Natural killer cell (primary cell): ENCODE measurements at places on chromosomes 5 and 9. TPM values are rescaled to one million over a fixed set of nuclear protein-coding genes. Genes with fewer than 3 reads are reported as not detected.

- H3K27me3 ChIP-seq, result no peaks in the 10 kb centered on the region
- DNase-seq, result no peak
- H3K27ac ChIP-seq, result no peak overlapping the region
- no peaks in the 10 kb centered on the region for H3K36me3 ChIP-seq
- peaks cover 24% of the 10 kb centered on the region for H3K4me1 ChIP-seq
- no peak overlapping the region for H3K4me3 ChIP-seq
Observed at GRCh38 chr9:27352457-27353165, 55.7 kb upstream of the EQTN start.

Gene MRPL36
- total RNA-seq, result 21.2 TPM

DNA sequence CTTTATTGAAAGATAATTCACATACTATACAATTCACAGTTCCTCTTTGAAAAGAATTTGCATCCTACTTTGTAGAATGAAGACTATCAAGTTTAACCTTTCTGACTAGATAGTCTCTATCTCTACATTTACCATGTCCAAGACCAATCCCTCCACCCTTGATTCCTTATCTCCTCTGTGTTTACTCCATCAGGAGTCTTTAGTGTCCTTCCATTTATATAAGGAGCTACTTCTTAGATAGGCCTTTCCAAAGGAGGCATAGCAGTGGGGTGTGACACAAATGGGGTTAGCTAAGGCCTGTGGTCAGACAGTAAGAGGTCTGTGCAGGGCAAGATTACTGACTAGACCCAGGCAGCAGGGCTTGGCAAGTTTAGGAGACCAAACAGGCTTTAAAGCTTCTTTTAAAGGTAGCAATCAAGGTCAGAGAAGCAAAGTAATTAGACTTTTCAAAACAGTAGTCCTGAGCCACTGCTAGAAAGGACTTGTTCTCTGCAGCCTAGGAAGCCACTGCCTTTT, 11.1 kb upstream of the DMXL1 start:
- H3K27me3 ChIP-seq, result no peaks in the 10 kb centered on the region
- no peaks in the 10 kb centered on the region for H3K4me1 ChIP-seq
- H3K36me3 ChIP-seq, result no peaks in the 10 kb centered on the region
- no peak overlapping the region for H3K27ac ChIP-seq
- no peak for DNase-seq

DNA sequence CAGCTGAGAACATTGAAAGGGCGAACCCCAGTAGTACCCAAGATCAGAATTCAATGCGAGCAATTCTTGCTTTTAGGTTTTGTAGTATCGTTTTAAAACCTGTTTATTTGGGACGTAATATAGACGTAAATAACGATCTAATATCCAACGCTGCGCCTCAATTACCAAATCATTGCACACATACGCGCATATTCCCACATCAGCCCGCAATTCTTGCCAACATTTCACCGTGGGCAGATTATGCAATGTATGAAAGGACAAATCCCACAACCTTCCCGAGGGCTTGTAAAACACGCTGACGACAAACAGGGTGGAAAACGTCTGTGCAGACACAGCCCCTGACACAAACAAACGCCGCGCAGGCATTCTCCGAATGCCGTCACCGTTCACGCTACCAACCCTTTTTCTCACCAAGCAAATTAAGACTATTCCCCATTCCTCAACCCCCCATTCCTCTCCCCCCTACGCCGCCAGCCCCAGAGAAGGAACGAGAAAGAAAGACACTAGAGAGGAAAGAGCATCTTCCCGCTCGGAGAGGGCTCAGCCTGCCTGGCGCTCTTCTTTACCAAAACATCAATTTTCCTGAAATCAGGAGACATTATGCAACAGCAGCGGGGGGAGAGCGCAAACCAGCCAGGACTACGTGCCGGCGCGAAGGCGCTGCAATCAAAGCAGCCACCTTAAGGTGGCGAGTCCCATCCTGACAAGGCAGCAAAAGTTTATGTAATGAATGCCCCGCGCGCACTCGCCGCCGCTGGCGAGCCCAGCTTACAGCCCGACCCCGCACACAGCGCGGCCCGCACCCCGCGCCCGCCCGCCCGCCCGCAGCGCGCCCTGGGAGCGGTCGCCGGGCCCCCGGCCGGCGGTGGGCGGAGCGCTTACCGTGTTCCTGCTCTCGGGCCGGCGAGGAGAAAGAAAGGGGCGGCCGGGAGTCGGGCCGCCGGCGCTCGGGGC, 597 bp downstream of the NFIL3 start:
- H3K27me3 ChIP-seq, result peaks cover 10% of the 10 kb centered on the region
- peak; percentile 82 for DNase-seq
- H3K36me3 ChIP-seq, result no peaks in the 10 kb centered on the region
- peaks cover 44% of the 10 kb centered on the region for H3K4me1 ChIP-seq
- H3K4me3 ChIP-seq, result peak overlapping the region; percentile 75

Gene RGS3
- 148 TPM for total RNA-seq

Gene CSNK1G3
- 111 TPM for total RNA-seq

Gene ZBTB26
- 9.2 TPM for total RNA-seq

- no peaks in the 10 kb centered on the region for H3K27me3 ChIP-seq
- peaks cover 17% of the 10 kb centered on the region for H3K4me1 ChIP-seq
- peak overlapping the region; percentile 75 for H3K27ac ChIP-seq
- H3K36me3 ChIP-seq, result peaks cover 2% of the 10 kb centered on the region
Observed at GRCh38 chr5:172958331-172959046, 735 bp upstream of the RPL26L1 start.
